ENCODE measurements at places on chromosomes 7 and 10.

GRCh38 chr10:119306986-119307392, 99.6 kb downstream of the GRK5 start:
- no peak for DNase-seq

DNA sequence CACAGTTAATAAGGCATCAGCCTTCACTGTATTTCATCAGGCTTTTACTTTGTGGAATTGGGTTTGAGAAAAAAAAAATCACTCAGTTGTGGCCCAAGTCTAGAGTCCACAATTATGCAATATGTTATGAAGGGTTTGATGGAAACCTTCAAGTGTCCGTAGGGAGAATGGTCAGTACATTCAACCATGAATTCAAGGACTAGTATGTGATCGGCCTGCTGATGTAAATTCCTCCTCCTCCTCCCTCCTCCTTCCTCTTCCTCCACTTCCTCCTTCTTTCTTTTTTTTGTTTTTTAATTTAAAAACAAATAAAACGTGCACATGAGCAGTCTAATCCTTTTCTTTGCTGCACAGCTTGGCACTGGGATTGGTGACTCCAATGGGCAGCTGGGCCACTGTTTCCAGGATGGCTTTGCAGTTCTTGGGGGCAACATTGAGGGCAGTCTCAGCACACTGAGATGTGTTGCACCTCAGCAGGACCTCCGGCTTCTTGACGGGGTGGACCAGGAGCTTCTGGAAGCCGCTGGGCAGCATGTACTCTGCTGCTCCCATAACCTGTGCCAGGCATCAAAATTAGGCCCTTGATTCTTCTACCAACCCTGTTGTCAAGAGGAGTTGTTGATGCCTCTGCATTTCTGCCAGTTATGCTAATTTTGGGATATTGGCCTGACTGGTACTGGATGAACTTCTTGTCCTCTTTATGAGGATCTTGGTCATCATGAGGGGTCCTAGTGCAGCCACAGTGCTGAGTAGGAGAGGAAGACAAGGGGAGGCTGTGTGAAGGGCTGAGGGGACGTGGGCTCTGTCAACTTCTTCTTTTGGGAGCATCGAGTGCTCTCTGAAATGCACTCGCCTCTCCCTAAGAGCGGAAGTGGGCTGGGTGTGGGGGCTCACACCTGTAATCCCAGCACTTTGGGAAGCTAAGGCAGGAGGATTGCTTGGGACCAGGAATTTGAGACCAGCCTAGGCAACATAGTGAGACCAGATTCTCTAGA, 9.3 kb upstream of the IL2RA start:
- no peak for DNase-seq

GRCh38 chr10:10845185-10845584, 172.5 kb upstream of the CELF2 start:
- no peak for DNase-seq

GRCh38 chr7:101537205-101537604, 91.9 kb downstream of the MYL10 start:
- DNase-seq: no peak

GRCh38 chr7:19051767-19052375, 65.6 kb downstream of the TWIST1 start:
- no peak for DNase-seq

- peak; percentile 49 for DNase-seq
Observed at GRCh38 chr7:56074371-56074791, 10.3 kb downstream of the SUMF2 start.

DNA sequence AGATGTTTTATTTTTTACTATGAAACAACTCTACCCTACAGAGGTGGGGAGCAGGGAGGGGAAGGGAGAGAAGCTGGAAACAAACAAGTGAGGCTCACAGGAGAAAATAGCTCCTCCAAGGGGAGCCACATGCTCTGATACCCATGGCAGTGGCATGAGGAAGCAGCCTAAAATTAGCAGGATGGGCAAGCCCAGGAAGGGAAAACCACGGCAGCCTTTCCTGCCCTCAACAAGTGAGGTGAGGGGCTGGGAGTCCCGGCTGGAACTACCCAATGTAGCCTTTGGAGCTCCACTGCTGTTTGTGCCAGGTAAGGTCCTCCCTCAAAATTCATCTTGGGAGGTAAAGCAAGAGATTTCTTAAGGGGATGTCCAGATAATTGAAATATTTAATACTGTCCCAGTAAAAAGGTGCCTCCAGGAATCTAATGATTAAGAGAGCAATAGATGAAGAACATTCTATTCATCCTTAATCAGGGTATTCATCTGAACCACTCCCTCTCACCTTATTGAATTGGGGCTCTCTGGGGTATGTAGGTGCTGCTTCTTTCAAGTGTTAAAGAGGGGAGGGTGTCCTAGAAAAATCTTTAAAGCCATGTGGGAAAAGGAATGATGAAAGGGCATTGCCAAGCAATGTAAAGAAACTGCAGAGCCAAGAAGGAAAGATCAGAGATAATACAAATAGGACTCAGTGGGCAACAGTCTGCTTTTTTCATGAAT, 12.8 kb upstream of the HERC4 start:
- DNase-seq: no peak

- DNase-seq: no peak
Observed at GRCh38 chr7:70210200-70210935, 612.1 kb downstream of the AUTS2 start.

DNA sequence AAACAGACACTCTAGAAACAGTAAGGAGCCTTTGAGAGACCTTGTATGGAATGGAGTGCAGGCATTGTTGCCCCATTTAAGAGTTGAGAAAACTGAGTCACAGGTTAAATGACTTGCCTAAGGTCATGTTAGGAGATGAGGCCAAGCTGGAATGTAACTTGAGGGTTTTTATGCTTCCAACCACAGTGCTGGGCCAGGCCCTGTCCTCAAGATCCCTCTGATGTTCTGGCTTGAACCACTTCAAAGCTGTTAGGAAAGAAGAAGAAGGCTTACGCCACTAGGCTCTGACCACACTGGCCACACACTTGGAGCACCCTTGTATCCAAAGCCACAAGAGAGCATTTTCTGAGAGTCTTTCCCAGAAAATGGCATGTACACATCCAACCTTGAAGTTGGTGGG, 42.7 kb downstream of the PLAU start:
- no peak for DNase-seq

DNA sequence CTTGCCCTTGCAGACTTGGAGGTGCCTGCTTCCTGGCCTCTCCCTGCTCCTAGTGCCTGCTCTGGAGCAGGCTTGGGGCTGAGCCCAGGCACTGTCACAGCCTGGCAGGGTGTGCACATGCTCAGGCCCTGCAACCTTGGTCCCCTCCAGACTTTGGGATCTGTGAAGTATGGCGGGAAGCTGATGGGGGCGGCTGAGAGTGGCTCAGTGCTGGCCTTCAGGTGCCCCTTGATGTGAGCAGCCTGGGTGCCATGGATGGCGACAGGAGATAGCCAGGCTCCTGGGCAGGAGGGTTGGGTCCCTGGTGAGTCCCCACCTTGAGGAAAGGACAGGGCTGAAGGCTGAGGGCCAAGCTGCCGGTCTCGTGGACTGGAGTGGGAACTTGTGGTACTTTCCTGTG, 700.4 kb upstream of the KCND2 start:
- DNase-seq: no peak

DNA sequence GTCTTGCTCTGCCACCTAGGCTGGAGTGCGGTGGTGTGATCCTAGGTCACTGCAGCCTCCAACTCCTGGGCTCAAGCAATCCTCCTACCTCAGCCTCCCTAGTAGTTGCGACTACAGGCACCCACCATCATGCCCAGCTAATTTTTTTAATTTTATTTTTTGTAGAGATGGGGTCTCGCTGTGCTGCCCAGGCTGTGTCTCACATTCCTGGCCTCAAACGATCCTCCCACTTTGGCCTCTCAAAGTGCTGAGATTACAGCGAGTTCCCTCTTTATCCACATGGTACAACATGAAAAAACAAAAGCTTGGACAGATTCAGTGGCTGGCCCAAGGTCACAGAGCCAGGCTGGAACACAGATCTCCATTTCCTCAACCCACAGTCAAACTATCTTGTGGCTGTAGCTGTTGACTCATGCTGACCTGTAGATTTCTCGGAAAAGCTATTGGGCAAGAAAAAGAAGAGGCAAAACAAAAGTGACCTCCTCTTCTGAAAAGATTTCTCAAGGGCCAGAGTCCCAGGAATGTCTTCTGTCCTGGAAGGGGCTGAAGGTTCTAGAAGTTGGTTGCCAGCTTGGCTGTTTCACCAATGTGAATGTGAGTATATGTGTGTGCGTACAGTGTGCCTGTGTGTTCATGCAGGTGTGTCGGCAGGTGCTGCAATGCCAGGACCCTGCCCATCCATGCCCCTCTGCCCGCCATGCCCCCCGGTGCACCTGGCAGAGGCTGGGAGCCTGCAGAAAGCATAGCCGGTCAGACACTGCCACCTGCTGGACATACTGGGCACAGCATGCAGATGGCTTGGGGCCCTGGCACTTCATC, 28.4 kb downstream of the TMEM130 start:
- peak; percentile 34 for DNase-seq

- no peak for DNase-seq
Observed at GRCh38 chr10:86215712-86216111, 150.9 kb downstream of the GRID1 start.

- DNase-seq: no peak
Observed at GRCh38 chr10:34305189-34305588, 509.9 kb downstream of the PARD3 start.

DNA sequence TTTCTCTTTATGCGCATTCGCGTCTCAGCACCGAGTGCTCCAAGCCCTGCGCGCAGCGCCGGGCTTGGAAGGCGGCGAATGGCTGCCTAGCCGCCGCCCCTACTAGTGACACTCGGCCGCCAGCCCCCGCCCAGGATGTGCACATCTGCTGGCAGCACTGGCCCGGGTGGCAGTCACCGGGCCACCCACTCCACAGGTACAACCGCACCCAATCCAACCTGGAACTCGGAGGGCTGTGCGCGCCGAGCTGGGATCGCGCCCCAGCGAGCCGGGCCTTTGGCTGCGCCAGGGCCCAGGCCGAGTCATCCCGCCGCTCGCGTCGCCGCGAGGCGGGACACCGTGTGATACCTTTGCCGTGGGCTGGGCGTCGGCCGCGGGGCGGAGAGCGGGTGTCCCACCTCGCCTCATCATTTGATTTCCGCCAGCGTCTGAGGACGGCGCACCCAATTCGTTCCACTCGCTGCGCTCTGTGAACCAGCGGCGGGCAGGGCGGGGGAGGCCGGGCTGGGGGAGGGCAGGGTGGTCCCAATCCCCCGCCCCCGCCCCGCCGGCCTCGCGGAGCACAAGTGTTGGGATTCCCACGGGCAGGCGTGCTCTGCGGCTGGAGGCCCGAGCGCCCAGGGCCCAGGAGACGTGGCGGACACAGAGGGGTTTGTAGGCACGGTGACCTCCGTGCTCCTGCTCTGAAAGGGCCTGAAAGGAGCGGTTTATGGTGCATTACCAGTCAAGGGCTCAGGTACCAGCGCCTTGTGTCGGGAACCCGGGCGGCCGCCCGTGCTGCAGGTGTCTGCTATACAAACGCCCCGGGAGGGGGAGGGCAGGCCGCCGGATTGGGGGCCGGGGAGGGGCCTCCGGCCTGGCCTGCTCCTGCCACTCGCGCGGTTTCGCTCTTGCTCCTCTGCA, 17.8 kb upstream of the PTF1A start:
- no peak for DNase-seq

GRCh38 chr7:123494193-123494796, 40.1 kb downstream of the IQUB start:
- no peak for DNase-seq

DNA sequence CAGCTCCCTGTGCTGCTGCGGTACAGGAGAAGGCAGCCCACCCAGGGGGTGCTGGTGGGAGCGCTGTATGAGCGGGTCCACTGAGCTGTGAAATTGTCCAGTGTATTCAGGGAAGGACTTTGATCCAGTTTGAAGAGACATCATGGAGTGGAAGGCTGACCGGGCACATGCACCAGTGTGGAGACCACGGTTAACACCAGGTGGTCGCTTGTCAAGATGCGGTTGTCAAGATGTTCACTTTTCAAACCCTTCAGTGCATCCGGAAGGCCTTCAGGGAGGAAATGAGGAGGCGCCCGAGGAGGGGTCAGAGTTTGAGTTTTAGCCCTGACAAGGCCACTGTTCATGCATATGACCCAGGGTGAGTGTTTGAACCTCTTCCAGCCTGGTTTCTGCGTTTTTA, 6.1 kb downstream of the DOCK1 start:
- no peak for DNase-seq

- DNase-seq: no peak
Observed at GRCh38 chr7:158320328-158320727, 267.3 kb downstream of the PTPRN2 start.

DNA sequence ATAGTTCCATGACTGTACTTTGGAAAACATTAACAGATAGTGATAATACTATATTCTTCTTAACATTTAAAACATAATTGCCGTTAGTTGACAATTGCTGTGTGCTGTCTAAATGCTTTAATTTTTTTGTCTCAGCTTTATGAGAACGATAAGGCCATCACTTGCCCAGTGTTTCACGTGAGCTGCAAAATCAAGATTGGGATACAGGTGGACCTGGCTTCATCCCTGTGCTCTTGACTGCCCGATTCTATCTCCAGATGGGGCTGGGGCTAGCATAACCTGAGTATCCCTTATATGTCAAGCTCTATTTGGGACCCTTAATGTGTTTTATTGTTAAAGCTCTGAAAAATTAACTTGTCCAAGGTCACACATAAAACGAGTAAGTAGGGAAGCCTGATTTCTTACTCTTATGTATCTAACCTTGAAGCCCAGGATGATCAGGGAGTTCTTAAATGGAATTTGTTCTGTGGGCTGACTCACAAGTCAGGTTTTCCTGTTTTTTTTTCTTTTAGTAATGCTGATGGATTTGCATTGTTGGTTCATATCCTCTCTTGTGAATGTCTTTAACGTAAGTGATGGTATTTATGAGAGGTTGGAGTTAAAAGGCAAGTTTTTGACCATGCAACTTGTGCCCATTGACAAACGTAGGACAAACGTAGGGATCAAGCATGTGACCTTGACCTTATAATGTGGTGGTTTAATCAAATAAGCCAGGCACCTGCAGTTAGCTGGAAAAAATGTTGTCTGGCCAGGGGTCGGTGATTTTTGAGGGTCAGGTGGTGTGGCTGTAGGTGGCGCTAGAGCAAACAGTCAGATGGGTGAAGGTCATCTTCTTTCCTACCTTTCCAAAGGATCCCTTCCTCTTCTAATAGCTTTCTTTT, 3.6 kb downstream of the PRKAR2B start:
- DNase-seq: no peak

DNA sequence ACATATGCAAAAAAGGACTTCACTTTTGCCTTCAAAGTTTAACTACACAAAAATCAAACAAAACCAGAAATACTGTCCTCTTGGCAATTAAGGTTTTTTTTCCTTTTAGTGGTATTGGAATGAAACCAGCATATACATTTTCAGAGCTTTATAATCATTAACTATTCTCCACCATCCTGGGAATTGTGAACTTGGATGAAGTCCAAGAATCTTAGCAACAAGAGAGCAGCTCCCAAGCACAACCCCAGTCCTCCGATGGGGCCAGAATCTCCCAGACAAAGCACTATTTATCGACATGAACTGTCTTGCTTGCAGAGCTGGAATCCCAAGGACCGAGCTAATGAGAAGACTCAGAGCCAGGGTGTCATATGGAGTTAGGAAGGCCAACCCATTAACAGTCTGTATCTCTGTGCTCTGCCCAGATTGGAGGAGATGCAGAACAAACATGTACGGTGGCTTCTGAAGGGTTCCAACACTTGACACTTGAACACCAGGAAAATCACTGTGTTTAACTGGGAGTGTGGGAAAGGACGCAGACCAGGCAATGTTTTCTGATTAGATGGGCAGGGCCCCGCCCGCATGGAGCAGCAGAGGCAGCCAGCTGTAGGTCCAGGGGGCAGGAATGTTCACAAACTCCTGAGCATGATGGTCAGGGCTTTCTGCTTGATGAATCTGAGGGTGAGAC, 35.5 kb downstream of the PPP1R3C start:
- no peak for DNase-seq

GRCh38 chr7:74311305-74311744, 22.1 kb downstream of the CLIP2 start:
- no peak for DNase-seq
